Liver (tissue), 10 donors: ENCODE measurements at places on chromosomes 2 and 18.

GRCh38 chr2:85961754-85962153, 73.0 kb upstream of the ST3GAL5 start:
- no peak for DNase-seq

DNA sequence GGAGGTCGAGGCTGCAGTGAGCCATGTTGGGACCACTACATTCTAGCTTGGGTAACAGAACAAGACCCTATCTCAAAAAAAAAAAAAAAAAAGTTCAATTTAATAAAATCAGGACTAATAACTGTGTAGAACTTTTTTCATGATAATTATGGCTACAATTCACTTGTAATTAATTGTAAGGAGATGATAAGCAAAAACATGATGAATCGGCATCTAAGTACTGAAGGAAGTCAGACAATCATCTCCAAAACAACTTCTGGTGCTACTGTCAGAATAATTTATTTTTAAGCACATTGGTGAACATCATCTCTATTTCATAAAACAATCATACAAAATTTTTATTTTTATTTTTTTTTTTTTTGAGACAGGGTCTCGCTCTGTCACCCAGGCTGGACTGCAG, 9.7 kb upstream of the MTHFD2 start:
- DNase-seq = no peak

DNA sequence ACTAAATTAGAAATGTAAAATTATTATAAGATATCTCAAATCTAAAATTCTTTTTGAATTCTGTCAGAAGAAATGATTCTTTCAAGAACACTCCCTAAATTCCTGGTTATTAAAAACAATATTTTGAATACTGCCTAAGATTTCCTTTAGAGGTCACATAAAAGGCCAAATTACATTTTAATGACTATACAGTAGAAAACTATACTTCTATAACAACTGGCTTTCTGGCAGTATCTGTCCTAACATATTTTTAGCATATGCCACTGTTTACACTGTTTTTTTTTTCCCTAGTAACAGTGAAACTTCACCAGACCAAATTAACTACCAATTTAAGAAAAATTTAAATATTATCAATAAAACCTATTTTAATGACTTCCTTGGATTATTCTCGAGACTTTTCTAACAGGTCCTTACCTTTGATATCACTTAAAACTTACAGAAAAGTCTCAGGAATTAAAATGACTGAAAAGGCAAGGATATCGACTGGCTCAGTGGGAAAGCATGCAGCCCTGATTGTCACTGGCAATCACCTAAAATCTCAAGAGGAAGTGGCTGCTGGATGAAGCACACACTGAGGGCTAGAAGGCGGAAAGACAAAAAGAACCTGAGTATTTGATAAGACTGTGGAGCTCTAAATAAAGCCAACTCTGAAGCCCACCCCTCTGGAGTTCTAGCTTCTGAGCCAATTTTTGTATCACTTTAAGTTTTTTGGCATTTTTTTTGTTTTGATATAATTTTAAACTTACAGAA, 59.6 kb downstream of the SPIRE1 start:
- no peak for DNase-seq

DNA sequence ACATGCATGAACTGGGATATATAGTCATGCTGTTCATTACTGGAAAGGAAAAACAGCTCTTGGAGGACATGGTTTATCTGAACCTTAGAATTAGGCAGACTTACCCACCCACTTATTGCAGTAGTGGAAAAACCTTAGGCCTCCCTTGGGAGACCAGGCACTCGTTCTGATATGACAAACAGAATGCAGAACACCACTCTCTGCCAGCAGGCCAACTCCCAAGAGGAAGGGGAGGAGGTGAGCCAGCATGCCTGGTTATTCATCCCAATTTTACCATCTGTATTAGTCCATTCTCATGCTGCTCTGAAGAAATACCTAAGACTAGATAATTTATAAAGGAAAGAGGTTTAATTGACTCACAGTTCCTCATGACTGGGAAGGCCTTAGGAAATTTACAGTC, 17.5 kb downstream of the C18orf63 start:
- no peak for DNase-seq

DNA sequence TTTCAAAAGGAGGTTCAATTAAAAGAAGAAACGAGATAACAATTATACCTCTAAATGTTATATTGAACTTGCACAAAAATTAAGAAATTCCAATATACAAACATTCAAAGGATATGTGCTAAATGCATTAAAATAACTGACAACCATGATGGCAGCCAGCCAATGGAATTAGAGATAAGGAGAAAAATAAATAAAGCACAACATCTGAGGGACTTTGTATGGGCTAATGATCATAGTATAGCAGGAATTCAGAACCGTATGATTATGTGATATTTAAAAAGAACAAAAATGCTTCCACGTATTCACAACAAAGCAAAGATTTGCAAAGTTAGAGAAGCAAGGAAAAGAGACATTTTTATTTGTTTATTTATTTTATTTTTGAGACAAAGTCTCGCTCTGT, 1103.0 kb downstream of the CBLN2 start:
- DNase-seq = no peak

DNA sequence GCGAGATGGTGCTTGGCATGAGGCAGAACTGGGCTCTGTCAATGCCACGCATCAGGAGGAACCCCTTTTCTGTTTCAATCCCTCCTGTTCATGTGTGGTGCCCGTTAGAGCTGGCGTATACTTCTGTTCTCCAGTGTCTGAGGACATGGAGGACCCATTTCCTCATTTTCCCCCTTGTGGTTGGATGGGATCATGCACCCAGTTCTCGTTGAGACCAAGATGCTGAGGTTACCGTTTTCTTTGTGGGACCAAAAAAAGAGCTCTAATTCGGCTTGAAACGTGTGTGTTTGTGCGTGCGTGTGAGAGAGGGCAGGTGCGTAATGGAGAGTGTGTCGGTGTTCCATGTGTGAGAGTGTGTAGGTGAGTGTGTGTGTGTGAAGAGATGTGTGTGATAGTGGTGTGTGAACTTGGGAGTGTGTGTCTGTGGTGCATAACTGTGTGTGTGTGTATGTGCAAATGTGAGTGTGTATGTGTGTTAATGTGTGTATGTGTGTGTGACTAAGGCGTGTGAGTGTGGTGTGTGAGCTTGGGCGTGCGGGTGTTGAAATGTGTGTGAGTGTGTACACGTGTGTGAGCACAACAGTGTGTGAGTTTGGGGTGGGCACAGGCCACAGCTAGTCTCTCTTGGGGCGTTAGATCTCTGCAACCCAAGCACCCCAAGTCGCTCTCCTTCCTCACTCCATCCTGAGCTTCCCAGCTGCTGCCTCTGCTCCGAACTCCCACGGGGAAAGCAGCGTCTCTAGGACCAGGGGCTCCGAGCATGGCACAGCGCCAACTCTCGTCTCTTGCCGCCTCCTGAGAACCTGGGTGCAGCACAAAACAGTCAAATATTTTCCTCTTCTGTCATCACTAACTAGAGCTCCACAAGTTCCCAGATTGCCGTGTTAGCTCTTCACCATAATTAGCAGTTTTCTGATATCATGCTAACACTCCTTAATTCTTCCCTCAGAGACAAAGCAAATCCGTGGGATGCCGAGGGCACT, 75.8 kb downstream of the LONRF2 start:
- DNase-seq = no peak

GRCh38 chr18:68583685-68584084, 131.2 kb downstream of the TMX3 start:
- no peak for DNase-seq

GRCh38 chr18:49123431-49123830, 172.7 kb upstream of the SMAD7 start:
- no peak for DNase-seq

GRCh38 chr2:46503686-46504085, 24.3 kb downstream of the TMEM247 start:
- no peak for DNase-seq

GRCh38 chr2:153214337-153214736, 264.2 kb downstream of the RPRM start:
- DNase-seq = no peak

DNA sequence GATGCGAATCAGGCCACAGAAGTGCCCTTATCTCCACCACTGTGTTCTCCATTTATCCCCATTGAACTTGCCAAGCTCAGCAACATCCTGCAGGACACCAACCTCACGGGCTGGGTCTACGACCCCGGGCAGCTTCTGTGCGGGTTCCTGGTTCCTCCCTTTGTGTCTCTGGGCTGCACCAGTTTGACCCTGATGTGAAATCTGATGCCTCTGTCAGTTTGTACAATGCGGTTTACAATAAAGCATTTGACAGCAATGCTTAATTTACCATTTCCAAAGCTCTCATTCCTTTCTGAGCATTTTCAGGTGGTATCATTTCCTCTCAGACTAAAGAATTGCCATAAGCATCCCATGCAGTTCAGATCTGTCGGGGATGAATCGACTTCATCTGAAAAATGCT, 3.3 kb upstream of the TMEM18 start:
- DNase-seq = no peak

- no peak for DNase-seq
Measured at GRCh38 chr2:161969159-161969558, 104.9 kb downstream of the DPP4 start.

GRCh38 chr2:70201831-70202230, 11.0 kb upstream of the C2orf42 start:
- DNase-seq = no peak

DNA sequence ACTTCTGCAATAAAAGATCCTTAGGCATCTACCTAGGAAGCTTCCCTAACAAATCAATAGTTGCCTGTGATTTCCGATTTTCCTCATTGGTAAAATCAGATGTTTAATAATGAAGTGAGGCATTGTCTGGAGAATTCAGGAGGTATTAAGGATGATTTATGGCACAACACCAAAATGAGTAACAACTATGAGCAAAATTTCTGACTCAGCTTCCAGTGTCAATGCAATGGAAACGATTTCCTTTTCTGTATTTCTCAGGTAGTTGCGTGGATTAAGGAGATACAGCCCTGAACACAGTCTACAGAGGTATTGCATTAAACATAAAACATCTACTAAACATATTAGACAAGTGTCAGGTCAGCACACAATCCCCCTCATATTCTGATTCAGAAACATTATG, 99.5 kb downstream of the EPB41L3 start:
- DNase-seq = no peak

DNA sequence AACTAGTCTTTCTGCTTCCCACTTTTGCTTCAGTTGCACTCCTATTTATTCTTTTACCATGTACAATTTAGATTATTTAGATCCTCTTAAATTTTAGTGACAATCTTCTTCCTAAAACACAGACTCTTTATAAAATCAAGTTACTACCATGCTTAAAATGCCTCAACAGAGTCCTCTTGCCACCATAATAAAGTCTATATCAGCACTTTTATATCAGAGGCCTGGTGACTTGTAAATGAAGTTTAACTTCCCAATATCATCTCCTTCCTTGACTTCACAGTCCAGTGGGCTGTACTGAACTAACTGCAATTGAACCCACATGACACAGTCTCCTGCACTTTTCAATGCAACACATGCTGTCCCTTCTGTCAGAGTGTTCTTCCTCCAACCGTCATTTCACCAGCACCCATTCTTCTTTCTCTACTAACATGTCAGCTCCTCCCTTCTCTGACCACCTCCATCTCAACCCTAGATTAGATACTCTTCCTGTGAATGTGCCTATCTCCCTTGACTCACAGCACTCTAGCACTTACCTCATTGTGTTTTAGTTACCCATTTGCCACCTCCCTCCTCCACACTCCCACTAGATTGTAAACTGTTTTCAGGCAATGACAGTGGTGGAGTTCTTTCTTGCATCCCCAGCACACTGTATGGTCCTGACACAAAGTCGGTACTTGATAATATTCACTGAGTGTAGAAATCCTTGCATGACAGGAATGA, 414.9 kb downstream of the SATB2 start:
- DNase-seq = no peak

GRCh38 chr2:11417946-11418585, 47.9 kb downstream of the E2F6 start:
- no peak for DNase-seq

- DNase-seq = no peak
Measured at GRCh38 chr2:26309921-26310320, 36.0 kb upstream of the SELENOI start.

DNA sequence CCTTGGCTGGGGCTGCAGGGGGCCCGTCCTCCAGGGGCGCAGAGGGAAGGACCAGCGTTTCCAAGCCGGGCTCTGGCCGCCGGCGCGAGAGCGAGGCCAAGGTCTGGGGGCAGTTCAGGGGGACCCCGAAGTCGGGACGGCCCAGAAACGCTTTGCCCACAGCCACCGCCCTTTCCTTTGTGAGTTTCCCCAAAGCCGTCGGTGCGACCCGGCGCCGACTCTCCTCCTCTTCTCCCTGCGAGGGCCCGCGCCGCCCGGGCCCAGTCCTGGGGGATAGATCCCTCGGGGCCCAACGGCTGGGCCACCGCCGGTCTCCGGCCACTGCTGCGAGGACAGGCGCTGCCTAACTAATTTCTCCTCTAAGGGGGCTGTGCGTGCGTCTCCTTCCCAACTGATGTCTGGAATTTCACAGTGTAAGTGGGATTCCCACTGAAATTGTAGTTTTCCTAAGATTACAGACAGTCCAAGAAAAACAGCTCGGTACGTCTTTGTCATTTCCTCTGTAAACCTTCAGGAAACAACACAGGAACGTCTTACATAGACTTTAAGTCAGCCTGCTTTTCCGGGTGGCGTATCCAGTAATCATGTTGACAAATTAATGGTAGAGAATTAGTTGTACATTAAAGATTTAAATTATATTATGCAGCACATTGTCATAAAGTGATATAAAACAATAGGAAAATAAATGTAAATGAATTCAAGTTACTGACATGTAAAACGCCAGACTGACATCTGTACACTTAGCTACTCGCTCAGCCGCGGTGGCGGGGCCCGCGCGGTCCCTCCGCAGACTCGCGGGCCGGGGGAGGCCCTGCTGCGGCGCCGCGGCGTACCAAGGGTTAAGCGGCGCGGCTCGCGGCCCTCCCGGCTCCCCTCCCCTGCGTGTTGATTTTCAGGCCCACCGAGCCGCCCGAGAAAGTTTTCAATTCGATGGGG, 139.4 kb upstream of the SIX3 start:
- no peak for DNase-seq

- DNase-seq = no peak
Measured at GRCh38 chr18:11497585-11497984, 111.8 kb upstream of the SLC35G4 start.

DNA sequence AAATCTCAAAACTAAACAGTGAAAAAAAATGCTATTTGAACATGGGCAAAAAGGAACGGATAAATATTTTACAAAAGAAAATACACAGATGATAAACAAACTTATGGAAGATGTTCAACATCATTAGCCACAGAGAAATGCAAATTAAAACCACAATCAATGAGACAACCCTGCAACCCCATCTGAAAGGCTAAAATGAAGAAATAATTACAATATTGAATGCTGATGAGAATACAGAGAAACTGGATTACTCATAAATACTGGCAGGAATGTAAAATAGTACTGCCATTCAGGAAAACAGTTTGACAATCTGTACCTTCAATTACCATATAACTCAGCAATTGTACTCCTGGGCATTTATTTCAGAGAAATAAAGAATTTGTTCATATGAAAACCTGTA, 193.1 kb upstream of the UBE2E3 start:
- DNase-seq = no peak

DNA sequence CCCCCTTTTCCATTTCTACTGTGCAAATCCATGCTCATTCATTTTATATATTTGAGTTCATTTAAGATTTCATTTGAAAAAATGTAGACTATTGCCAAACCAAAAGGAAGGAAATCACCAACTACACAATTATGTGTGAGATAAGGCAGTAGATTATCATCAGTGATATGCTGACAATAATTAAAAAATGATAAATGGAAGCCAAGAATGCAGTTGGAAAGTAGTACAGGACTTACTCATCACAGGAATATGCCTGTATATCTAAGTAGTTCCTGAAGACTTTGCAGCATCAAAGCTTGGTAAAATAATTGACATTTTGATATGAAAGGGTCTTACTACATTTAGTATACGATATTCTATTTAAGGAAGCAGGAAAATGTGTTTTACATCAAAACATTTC, 166.1 kb upstream of the OTX1 start:
- no peak for DNase-seq

- no peak for DNase-seq
Measured at GRCh38 chr2:80209458-80209857, 95.1 kb downstream of the LRRTM1 start.
